ENCODE measurements at places on chromosomes 4 and X. TPM values are rescaled to one million over a fixed set of nuclear protein-coding genes. Genes with fewer than 3 reads are reported as not detected.

Gene AKAP4
- total RNA-seq: not detected

Gene LRBA
- total RNA-seq: 25.3 TPM

Gene PDGFRA
- 74.7 TPM for total RNA-seq

Gene PTCHD1
- 14.0 TPM for total RNA-seq

Gene MSX1
- total RNA-seq: 3.0 TPM

Gene MAGEA4
- total RNA-seq: not detected

Gene NDNF
- 4.8 TPM for total RNA-seq

Gene TMSB15A
- 111 TPM for total RNA-seq

Gene ASMT
- total RNA-seq: 0.62 TPM
